ENCODE measurements at places on chromosomes 4 and X.

DNA sequence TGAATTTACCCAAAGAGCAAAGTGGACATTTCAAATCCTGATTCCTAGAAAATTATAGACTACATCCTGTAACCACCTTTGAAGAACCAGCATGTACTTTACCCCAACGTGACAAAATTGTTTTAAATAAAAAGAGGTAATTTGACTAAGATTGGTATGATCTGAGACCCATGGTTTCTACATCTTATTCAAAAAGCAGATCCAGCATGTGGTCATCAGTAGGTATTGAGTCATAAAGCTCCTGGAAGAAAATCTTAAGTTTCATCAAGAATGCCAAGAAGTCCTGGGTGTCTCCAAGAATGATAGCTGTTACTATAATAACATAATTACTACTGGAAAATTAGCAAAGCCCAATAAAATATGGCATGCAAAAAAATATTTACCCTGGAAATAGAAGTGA lies 61.8 kb downstream of the NFKB1 start:
- DNase-seq, result no peak

GRCh38 chr4:134518574-134519217 lies 317.1 kb upstream of the PABPC4L start:
- DNase-seq, result no peak

GRCh38 chr4:138875891-138876608 lies 139.5 kb upstream of the NOCT start:
- DNase-seq, result no peak

GRCh38 chr4:80295826-80296225 lies 29.4 kb downstream of the FGF5 start:
- DNase-seq, result no peak

GRCh38 chr4:78938868-78939666 lies at the start of gene PAQR3:
TSS of gene PAQR3 (minus strand) at chr4:78939438. CDS start at chr4:78939224, 214 bp downstream.
- peak; percentile 73 for DNase-seq

- DNase-seq, result no peak
Measured at GRCh38 chr4:138181287-138181686, 60.9 kb downstream of the SLC7A11 start.

DNA sequence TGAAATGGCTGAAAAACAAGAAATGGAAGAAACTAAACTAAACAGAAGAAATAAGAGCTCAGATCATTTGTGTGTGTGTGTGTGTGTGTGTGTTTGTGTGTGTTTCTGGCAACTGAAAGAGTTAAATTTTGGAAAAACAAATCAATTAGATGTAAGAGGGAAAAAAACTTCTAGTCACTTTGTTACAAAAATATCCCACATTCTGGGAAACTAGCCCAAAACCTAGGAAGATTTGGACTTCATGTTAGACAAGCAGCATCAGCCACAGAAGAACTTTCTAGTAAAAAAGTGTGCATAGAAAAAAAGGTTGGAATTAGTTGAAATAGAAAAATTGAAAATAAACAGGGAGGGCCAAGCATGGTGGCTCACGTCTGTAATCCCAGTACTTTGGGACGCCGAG lies 111.6 kb upstream of the PRKG2 start:
- DNase-seq, result no peak

GRCh38 chr4:106687026-106687425 lies 318.4 kb upstream of the GIMD1 start:
- DNase-seq, result no peak

All from stimulated activated CD8-positive, alpha-beta memory T cell treated with anti-CD3 and anti-CD28 coated beads, Interleukin-12 subunit alpha, Interleukin-12 subunit beta, amount 100 ng/mL, for 4 hours (primary cell).